ENCODE measurements at places on chromosomes 7 and 10.

DNA sequence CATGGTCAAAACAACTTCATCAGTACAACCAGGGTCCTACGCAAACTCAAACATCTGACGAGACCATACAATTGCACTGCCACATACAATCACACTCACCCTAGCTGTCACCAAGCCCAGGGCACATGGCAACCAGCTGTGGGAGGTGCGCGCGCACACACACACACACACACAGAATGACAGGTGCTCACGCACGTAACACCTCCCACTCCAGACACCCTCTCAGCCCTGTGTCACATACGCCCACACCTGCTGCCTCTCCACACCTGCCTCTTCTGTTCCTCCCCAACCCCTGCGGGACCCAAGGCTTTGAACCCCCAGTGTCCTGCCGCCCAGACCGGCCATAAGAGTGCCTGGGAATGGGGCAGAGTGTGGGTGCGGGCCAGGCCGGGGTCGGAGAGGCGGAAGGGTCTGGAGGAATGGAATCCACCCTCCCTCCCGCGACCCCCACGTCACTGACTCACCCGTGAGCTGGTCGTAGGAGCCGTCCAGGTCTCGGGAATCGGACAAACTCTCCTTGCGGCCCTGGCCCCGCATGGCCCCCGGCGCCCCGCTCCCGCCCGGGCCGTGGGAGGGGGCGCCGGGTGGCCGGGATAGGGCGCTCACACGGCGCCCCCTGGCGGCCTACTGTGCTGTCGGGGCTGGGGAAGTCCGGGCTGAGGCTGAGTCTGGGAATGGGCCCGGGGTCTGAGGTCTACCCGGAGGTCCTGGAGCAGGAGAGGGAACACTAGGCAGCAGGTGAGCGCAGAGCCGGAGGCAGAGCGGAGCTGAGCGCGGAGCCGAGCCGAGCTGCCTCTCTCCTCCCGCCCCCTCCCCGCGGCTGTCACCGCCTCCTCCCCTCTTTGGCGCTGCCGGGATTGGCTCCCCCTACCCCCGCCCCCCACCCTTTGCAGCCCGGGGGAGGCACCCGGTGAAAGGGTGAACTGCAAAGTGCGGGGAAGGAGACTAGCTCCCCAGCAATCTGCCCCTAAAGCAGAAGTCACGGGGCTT, at the start of gene KCNIP2:
Gene KCNIP2, minus strand, starts transcription at position 769 of the 990 bp plus-strand sequence. Its CDS starts 232 bp downstream, at position 537.
- no peak for DNase-seq

DNA sequence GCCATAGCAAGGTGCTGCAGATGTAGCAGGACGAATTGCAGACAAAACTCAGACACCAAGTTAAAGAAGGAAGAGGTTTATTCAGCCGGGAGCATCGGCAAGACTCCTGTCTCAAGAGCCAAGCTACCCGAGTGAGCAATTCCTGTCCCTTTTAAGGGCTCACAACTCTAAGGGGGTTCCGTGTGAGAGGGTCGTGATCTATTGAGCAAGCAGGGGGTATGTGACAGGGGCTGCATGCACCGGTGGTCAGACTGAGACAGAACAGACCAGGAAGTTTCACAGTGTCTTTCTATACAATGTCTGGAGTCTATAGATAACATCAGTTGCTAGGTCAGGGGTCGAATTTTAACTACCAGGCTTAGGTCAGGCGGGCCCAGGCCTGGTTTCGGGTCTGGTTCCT, 222.0 kb upstream of the C7orf33 start:
- no peak for DNase-seq

DNA sequence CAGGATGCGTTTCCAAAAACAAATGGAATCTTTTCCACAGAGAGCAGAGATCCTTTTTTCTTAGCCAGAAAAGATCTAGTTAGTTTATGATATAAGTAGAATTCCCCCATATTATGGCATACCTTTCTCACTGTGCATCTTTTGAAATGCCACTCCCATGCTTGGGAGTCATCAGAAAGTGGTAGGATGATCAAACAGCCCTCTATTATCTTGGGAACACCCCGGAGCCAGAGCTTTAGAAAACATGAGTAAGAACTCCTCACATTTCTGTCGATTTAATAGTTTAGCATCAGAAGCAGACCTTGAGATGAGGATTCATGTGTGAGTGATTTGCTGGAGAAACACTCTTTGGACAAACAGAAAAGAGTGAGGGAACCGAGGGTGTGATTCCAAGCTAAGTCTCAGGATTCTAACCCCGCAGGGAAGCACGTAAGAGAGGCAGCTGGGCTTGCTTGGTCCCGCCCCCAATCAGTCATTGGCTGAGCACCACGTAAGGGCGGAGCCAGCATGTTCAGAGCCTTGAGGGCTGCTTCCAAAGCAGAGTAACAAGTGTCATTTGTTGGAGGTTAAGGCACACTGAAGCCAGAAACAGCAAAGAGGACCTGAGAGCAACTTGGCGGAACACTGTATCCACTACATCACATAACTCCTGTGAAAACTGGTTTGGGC, 43.7 kb upstream of the NXPH1 start:
- DNase-seq: no peak

DNA sequence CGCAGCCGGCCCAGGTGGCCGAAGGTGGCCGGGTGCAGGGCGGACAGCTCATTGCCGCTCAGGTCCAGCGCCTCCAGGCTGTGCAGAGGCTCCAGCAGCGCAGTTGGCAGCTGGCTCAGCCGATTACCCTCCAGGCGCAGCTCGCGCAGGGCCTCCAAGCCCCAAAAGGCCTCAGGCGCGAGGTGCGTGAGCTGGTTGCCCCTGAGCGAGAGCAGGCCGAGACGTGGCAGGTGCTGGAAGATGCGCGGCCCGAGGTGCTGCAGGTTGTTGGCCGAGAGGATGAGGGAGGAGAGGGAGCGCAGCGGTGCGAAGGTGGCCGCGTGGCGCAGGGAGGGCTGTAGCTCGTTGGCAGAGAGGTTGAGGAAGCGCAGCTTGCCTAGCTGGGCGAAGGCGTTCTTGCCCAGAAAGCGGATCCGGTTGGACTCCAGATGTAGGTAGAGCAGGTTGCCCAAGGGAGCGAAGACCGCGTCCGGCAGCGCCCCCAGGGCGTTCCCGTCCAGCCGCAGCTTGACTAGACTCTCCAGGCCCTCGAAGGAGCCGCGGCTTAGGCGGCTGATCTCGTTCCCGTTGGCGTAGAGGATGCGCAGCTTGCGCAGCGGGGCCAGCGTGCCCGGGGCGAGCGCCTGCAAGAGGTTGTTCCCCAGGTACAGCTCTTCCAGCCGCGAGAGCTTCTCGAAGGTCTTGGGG, 923 bp downstream of the TRIL start:
- no peak for DNase-seq

DNA sequence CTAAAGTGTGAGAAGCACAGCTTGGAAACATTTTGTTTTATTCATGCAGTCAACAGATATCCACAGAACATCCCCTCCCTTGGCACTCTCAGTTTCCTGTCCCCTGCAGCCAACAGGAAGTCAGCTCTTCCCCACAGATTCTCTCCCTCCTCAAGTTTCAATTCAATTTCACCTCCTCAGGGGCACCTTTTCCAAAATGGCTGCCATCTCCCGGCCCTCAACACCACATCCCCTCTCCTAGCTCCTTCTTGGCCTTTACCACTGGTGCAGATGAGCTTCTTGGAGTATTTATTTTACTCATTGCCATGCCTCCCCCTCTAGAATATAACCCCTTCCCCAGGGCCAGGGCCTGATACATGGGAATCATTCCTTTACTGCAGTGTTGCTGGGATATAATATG, 94.0 kb downstream of the WDR11 start:
- DNase-seq: no peak

DNA sequence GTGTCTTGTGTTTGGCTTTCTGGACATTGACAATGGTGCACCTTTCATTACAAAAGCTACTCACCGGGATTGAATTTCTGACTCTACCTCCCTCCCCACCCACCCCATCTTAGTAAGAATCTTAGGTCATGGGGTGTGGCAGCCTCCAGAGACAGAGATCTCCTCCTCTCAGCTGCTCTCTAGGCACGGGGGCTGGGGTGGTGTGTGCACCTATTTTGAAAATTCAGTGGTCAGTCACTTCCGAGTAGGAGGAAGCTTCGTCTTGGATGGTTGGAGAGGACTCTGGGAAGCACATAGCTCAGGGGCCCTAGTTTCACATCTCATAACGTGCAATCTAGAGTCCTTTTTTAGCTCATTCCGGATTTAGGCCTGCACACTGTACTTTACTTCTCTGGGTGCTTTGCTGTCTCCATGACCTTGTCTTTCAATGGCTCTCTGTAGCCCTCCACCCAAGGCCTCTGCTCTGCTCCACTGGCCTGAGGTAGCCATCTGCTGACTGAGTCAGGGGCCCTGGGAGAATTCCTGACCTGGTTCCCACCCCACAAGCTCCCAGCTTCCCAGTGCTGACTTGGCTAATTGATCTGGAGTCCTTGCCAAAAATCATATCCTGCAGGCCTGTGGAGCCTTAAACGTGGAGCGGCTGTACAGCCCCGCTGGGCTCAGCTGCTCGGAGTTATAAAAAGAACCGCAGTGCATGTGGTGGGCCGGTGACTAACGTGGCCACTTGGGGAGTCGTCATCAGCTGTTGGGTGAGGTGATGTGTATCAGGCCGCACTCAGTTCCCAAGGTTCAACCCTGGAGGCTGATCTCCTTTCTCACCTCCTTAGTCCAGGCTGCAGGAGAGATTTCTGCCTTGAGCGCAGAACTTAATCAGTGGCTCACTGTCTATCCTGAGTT, 19.3 kb upstream of the ADAMTS14 start:
- peak; percentile 97 for DNase-seq

- DNase-seq: peak; percentile 65
Observed at GRCh38 chr7:155208681-155209477, 88.8 kb upstream of the INSIG1 start.

DNA sequence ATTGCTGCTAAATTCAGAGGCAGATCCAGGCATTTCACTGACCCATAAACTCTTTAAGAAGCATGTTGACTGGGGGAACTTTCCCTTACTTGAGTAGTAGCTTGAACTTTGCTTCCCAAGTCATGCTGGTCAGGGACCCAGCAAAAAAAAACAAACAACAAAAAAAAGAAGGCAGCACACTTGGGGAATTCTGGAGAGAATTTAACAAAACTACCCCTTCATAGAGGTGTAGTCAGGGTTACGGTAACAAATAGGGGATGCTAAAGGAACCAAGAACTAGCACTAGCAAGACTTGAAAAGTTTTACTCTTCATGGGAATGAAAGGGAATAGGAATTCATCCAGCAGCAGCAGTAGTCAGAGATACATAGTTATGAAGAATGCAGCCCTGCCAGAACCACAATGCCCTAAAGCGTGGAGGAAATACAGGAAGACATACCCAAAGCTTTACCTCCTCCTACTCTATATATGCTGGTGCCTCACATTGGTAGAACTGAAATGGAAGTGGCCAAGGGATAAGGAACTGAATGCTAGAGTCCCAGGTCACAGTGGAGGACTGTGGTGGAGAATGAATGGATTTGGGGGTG, 67.3 kb downstream of the PHYHIPL start:
- DNase-seq: no peak

GRCh38 chr7:142556740-142557139, 192.5 kb upstream of the PRSS1 start:
- peak; percentile 100 for DNase-seq

- DNase-seq: no peak
Observed at GRCh38 chr10:114384181-114384580, 20.1 kb downstream of the AFAP1L2 start.

- DNase-seq: no peak
Observed at GRCh38 chr10:131567279-131568162, 256.0 kb upstream of the TCERG1L start.

GRCh38 chr10:119211176-119211575, 3.8 kb downstream of the GRK5 start:
- peak; percentile 83 for DNase-seq
